ENCODE measurements at places on chromosomes 7 and 10.

DNA sequence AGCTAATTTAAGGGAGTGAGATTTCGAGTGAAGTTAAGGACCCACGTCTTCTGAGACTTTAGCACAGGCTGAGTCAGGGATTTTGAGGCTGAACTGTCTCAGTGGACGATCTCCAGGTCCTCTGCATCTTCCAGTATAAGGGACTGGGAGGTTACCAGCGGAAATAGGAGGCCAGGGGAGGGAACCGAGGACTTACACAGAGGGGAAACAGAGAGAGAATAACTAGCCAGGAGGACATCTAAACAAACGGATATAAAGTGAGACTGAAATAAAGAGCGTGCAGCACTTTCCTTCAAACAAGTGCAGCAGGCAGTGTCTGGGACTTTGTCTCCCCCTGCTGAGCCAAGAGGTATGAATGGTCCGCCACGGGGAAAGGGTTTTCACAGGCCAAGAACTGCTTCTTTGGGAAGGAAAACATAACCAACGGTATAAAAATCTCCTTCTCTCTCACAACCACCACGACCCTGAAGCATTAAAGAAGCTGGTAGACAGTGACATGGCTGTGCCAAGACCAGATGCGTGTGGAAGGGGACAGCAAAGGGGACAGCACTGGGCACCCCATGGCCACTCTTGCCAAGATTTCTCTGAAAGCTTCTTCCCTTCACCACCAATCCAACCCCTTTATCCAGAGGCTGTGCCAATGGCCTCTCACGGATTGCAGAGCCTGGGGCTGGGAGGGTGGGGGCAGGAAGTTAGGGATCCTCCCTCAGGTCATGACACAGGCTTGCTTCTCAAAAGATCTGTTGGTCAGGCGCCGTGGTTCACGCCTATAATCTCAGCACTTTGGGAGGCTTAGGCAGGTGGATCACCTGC, 72.0 kb downstream of the SLC37A3 start:
- peak; percentile 6 for DNase-seq

DNA sequence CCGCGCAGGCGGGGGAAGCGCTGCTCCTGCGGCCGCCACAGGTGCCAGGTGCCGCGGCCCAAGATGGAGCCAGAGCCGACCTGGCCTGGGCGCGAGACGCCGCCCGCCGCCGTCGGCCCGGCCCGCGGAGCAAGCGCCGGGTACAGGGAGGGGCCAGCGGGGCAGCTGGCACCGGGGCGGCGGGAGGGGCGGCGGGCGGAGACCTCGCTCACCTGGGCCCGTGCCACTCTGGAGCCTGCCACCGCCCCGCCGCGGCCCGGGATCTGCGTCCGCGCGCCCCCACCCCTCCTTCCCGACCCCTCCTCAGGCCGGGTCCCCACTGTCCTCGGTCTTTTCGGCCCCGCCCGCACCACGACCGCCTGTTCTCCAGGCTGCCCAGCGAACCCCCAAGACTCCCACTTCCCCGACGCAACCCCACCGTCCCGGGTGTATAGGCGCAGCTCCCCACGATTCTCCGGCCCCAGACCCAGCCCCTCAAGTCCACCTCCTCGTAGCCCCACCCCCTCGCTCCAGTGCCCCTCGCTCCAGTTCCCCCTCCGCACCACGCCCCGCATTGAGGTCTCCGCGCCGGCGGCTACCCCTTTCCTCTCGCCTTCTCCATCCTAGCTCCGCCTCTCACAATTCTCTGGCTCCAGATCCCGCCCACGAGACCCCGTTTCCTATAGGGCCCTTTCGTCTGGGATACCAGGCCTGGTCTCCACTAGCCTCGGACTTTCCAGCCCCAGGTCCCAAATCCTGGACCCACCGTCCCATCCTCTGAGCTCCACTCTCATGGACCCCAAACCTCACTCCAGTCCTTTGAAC, at the start of gene GPRIN2:
GPRIN2 (minus strand) TSS at position 144 of the 804 bp plus-strand sequence. CDS start 5,922 bp downstream, outside the sequence.
- DNase-seq, result no peak

- no peak for DNase-seq
Observed at GRCh38 chr7:139218173-139218572, 12.9 kb upstream of the UBN2 start.

GRCh38 chr7:158030071-158030470, 557.6 kb downstream of the PTPRN2 start:
- no peak for DNase-seq

GRCh38 chr10:111410740-111411139, 333.9 kb downstream of the ADRA2A start:
- DNase-seq, result no peak

DNA sequence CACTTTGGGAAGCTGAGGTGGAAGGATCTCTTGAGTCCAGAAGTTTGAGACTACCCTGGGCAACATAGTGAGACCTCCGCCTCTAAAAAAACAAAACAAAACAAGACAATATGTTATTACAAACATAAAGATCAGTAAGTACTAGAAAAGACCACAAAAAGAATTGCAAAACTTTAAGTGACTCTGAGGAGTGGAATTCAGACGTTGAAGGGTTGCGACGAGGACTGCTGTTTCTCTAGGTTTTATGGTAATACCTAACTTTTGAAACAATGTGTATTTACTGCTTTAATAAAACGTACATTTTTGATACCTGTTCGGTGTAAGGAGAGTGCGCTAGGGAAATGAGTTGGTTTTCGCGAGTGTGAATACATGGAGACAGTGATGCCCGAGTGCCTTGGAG, 250.4 kb downstream of the GATA3 start:
- DNase-seq, result no peak

GRCh38 chr7:41928166-41928565, 225.3 kb upstream of the INHBA start:
- DNase-seq, result no peak

DNA sequence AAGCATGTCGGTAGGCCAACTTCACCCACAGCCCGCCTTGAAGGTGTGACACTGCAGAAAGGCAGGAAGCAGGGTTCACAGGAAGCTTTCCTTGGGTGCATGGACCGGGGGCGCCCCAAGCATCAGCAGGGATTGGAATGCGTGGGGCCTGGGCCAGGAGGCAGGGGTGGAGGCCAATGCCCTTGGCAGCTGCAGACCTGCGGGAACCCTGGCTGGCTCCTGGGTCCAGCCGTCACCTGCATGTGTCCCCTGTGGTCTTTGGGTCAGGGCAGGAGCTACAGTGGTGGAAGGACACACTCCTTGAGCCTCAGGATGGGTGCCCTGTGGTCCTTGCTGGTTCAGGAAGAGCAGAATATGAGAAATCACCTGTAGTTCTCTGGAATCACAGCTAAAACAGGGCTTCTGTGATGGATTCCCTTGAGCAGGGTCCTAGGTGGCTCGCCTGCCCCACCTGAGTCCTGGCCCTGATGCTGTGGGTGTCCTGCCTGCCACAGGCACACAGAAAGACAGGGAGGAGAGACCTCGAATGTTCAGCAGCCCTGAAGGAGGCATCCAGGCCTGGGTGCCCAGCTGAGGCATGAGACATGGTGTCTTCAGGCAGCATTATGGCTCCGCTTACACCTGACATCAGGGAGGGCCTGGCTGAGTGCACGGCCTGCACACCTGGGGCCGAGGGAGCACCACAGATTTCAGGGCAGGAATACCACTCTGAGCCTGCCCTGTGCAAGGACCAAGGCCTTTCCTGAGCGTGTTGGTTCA, 15.1 kb downstream of the ANTXRL start:
- no peak for DNase-seq

- no peak for DNase-seq
Observed at GRCh38 chr10:120945801-120946302, 94.7 kb downstream of the WDR11 start.

DNA sequence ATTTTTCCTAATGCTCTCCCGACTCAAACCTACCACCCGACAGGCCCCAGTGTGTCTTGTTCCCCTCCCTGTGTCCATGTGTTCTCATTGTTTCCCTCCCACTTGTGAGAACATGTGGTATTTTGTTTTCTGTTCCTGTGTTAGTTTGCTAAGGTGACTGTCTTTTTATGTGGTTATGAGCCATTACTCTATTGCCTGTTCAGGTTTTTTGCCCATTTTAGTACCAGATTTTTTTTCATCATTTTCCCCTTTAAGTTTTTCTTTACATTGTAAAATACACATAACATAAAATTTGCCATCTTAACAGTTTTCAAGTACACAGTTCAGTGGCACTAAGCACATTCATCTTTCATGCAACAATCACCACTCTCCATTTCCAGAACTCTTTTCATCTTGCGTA, 133.5 kb downstream of the GPR158 start:
- DNase-seq, result no peak

GRCh38 chr10:88342733-88343310, 240.3 kb downstream of the RNLS start:
- no peak for DNase-seq

DNA sequence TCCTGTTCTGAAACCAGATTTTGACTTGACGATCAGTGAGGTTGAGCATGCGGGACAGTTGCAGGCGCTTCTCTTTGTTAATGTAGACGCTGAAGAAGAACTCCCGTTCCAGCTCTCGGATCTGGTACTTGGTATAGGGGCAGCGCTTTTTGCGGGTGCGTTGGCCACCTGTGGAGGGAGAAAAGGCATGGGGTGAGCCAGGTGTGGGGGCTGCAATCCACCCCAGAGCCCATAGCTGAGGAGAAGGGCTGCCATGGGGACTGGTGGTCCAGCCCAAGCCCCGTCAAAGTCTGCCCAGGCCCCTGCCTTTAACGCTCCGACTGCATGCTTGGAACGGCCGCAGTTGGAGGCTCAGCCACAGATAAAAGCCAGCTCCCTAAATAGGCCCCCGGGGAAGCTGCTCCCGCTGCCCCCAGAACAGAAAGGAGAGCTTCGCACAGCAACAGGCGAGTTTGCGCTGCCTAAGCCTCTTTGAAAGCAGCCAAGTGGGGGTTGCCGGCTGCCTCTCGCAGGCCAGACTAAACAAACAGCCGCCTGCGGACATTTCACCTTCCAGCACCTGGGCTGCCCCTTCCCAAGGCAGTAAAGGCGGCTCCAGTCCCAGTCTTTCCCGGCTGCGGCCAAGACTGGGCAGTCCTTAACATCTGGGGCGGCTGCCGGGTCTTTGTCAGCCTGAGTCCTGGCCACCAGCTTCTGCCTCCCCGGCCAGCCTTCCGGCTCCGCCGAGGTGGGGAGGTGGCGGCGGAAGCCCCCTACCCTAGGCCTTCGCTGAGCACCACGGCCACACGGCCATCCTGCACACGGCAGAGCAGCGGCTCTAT, 2.0 kb downstream of the HOXA11 start:
- no peak for DNase-seq

GRCh38 chr7:55134359-55134725, 115.5 kb downstream of the EGFR start:
- DNase-seq, result no peak

DNA sequence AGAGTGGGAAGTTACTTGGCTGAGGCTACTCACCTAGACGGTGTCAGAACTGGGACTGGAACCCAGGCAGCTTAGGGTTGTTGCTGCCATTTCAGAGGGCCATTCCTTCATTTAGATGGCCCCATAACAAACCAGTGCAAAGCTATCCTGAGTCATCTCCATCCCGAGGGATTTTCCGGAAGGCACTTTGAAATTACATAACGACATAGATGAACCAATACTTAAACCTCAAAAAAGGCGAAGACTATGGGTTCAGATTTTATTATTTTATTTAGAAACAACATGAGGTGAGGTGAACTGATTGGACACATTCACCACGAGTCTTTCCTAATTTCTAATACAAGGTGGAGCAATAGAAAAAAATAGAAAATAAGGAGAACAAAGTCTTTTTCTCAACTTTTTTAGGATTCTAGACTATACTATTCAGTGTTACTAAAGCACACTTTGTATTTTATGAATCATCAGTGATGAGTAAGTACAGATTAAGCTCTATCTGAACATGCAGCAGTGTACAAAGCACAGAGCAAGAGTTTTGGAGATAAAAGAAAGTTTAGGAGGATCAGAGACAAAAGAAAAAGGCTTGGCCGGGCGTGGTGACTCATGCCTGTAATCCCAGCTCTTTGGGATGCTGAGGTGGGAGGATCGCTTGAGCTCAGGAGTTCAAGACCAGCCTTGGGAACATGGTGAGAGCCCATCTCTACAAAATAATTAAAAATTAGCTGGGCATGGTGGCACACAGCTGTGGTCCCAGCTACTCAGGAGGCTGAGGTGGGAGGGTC, 79.5 kb upstream of the SVIL start:
- DNase-seq, result no peak

GRCh38 chr7:138887085-138887710, 89.2 kb upstream of the ATP6V0A4 start:
- DNase-seq, result no peak

GRCh38 chr10:116673866-116674265, 53.1 kb downstream of the PNLIPRP2 start:
- DNase-seq, result no peak

GRCh38 chr10:130737186-130737585, 574.3 kb downstream of the TCERG1L start:
- no peak for DNase-seq

DNA sequence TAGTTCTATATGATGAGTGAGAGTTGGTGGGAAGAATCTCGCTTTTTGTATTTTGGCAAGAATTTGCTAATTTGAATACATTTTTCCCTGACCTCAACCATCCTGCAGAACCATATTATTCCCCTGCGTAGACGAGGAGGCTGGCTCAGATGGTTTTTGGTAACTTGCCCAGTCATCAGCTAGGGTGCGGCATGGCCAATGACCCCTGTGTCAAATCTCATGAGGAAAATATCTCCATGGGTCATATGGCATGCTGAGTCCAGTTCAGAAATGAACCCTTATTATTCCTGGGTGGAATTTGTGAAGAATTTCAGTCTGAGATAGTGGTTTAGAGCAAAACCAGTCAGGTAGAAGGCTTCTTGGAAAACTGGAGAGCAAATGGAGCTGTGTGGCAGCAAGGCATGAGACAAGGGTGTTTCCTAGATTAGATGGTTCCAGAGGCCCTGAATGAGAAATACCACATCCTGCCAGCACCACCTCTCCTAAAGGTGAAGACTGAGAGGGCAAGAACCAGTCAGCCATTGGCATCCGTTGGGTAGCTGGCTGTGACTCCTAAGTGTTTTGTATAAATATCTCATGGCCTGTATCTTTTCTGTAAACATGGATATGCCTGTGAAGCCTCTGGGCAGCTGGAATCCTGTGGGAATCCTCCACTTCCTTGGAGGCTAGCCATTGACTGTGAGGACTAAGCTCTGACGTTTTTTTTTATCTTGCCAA, 5.8 kb upstream of the UPP1 start:
- no peak for DNase-seq

- DNase-seq, result no peak
Observed at GRCh38 chr10:111972109-111972508, 211.5 kb downstream of the GPAM start.

GRCh38 chr7:17227766-17228490, 70.5 kb upstream of the AHR start:
- DNase-seq, result no peak

DNA sequence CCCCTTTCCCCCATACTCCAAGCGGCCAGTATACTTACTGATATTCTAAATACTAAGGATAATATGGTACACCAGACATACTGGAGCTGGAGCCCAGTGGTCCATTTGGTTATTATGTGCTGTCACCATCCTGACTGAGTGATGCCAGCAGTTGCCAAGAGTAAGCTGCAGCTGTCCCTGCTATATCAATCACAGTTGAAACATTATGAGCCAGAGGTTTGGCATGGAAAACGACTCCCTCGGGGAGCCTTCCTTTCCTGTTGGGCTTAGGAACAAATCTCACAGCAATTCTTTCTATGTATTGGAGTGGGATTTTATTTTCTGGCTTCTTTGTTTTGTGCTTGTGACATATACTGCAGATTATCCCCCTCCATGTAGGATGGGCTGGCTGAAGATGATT, 32.6 kb downstream of the STRIP2 start:
- no peak for DNase-seq

Data from KG1 (cell line).